ENCODE measurements at places on chromosomes 2 and 18. TPM values are rescaled to one million over a fixed set of nuclear protein-coding genes. Genes with fewer than 3 reads are reported as not detected.
A peak's percentile ranks its signal among the peaks of the same experiment; 100 is the strongest.

- no peak for DNase-seq
- H3K27me3 ChIP-seq: no peaks in the 10 kb centered on the region
- H3K4me3 ChIP-seq: no peak overlapping the region
- peaks cover 37% of the 10 kb centered on the region for H3K4me1 ChIP-seq
These were observed 27.2 kb downstream of the ATP8B1 start for GRCh38 chr18:57775937-57776336.

DNA sequence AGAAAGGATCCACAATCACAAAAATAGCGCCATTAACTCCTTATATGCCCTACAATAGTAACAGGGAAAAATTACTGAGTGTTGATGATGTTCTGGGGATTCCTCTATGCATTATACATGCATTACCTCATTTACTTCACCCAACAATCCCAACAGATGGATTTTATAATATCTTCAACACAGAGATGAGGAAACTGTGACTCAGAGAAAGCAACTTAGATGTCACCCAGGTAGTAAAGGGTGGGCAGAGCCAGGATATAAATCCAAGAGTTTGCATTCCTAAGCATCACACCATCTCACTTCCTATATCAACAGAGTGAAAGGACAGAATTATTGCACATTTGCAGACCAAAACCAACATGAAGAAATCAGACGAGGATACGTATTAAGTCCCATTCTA lies 144.2 kb downstream of the TCF4 start:
- no peak overlapping the region for H3K27ac ChIP-seq
- H3K4me1 ChIP-seq: peaks cover 9% of the 10 kb centered on the region
- no peak for DNase-seq
- no peaks in the 10 kb centered on the region for H3K27me3 ChIP-seq
- H3K36me3 ChIP-seq: no peaks in the 10 kb centered on the region
- no peak overlapping the region for H3K4me3 ChIP-seq

- DNase-seq: no peak
- no peak overlapping the region for H3K27ac ChIP-seq
- peaks cover 20% of the 10 kb centered on the region for H3K27me3 ChIP-seq
- no peak overlapping the region for H3K4me3 ChIP-seq
These were observed 3.5 kb downstream of the DCDC2C start for GRCh38 chr2:3706892-3707291.

- no peaks in the 10 kb centered on the region for H3K36me3 ChIP-seq
- DNase-seq: no peak
- H3K4me3 ChIP-seq: no peak overlapping the region
- peaks cover 22% of the 10 kb centered on the region for H3K4me1 ChIP-seq
- no peaks in the 10 kb centered on the region for H3K27me3 ChIP-seq
- H3K27ac ChIP-seq: no peak overlapping the region
These were observed 7.7 kb upstream of the TMSB10 start for GRCh38 chr2:84897773-84898172.

DNA sequence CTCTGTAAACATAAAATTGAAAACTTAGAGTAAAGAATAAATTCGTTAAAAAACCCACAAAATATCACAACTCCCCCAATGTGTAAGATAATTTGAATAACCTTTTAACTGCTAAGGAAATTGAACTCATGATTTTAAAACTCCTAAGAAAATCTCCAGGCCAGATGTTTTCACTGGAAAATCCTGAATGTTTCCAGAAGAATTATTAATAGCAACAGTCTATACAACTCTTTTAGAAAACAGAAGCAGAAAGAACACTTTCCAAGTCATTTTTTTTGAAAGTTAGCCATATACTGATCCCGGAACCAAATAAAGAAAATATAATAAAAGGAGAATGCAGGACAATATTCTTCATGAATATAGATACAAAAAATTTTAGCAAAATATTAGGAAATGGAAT lies 165.6 kb downstream of the ACOXL start:
- no peaks in the 10 kb centered on the region for H3K36me3 ChIP-seq
- H3K27ac ChIP-seq: no peak overlapping the region
- no peaks in the 10 kb centered on the region for H3K4me1 ChIP-seq
- no peaks in the 10 kb centered on the region for H3K27me3 ChIP-seq
- DNase-seq: no peak

DNA sequence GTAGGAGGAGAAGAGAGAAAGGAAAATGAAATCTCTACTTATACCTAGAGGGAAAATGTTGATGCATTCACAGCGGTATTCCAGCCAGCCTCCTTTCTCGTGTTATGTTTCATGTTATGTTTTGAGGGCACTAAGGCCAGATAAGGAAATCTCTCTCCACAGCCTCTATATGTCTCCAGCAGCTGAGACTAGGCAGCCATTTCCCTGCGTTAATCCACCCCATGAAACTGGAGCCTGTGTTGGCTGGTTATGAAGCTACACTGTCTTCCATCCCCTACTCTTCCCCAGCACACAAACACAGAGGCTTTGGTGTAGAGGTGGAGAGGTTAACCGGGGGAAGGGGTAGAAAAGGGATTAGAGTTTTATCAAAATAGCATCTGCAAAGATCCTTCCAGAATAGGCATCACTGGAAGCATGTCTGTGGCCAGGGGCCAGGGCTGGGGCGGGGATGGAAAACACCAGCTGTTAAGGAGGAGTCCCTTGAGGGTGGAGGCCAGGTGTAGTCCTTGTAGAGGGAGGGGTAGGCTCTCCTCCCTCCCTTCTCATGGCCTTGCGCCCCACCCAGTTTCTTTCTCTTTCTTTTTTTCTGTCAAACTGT lies 100.9 kb upstream of the TNP1 start:
- no peak overlapping the region for H3K4me3 ChIP-seq
- no peak for DNase-seq
- H3K36me3 ChIP-seq: no peaks in the 10 kb centered on the region
- no peak overlapping the region for H3K27ac ChIP-seq

GRCh38 chr2:159185401-159186130 lies 100.9 kb downstream of the WDSUB1 start:
- H3K36me3 ChIP-seq: peaks cover 47% of the 10 kb centered on the region
- DNase-seq: no peak
- H3K4me3 ChIP-seq: no peak overlapping the region
- no peak overlapping the region for H3K27ac ChIP-seq
- H3K27me3 ChIP-seq: no peaks in the 10 kb centered on the region

DNA sequence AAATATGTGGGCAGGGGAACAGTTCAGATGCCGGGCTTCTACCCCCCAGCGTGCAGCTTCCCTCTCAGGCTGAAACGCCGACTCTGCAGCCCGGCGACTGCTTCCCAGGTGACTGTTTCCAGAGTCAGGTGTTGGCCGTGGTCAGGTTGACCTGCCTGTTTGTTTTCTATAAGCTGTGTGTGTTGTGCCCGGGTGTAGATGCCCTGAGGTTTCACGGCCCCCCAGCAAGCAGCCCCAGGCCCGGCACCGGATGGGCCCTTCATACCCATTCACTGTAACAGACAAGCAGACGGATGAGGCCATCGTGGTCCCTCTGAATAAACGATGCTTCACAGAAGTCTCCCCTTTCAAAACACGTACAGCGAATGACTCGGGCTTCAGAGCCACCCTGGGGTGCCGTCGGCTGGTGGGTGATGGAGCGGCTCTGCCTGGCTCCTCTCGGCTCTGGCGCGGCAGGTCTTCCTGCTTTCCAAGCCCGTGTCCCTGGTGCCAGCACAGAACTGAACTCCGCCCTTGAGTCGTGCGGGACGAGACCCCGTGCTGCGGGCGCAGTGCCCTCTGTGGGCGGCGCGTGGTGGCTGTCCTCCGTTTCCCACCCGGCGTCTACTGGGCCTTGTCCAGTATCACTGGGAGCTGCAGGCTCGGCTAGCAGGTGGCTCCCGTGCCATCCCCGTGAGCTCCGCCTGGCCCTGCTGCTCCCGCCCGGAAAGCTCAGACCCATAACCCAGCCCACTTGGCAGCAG lies 15.0 kb upstream of the KCNG2 start:
- peaks cover 7% of the 10 kb centered on the region for H3K27me3 ChIP-seq
- peaks cover 2% of the 10 kb centered on the region for H3K4me1 ChIP-seq
- no peaks in the 10 kb centered on the region for H3K36me3 ChIP-seq
- DNase-seq: no peak
- H3K4me3 ChIP-seq: no peak overlapping the region

- no peaks in the 10 kb centered on the region for H3K27me3 ChIP-seq
- no peaks in the 10 kb centered on the region for H3K4me1 ChIP-seq
- H3K27ac ChIP-seq: no peak overlapping the region
- DNase-seq: no peak
- H3K4me3 ChIP-seq: no peak overlapping the region
These were observed 178.7 kb downstream of the CLIP4 start for GRCh38 chr2:29293830-29294438.

GRCh38 chr18:36354989-36355388 lies 57.5 kb downstream of the FHOD3 start:
- H3K27ac ChIP-seq: no peak overlapping the region
- peaks cover 7% of the 10 kb centered on the region for H3K4me1 ChIP-seq
- H3K27me3 ChIP-seq: no peaks in the 10 kb centered on the region

DNA sequence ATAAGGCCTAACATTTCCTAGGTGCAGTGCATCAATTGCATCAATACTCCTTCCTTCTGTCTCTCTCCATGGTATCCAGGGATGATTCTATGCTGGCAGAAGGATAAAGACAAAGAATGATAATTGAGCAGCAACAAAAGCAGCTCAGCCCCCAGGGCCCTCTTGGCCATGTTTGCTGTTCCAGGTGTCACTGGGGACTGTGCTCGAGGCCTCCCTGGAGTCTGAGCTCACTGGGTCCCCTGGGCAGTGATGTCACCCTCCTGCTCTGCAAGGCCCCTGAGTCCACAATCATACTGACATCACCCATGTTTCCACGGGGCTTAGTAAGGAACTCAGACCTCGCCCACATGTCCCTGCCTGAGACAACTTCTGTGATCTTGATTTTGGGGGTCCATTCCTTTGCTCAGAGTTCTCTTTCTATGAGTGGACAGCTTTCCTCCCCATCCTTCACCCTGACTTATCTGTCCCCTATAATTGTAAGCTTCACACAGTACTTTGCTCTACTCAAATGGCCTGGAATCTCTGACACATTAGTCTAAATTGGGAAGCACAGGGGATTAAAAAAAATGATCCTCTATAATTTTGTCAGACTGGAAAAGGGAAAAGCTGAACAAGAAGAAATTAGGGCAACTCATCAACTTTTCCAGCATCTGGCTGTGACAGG lies 15.8 kb upstream of the EXOC6B start:
- no peaks in the 10 kb centered on the region for H3K27me3 ChIP-seq
- no peaks in the 10 kb centered on the region for H3K36me3 ChIP-seq
- no peaks in the 10 kb centered on the region for H3K4me1 ChIP-seq
- no peak overlapping the region for H3K4me3 ChIP-seq

GRCh38 chr2:45132551-45132950 lies 123.3 kb upstream of the SIX2 start:
- H3K4me1 ChIP-seq: no peaks in the 10 kb centered on the region
- no peak for DNase-seq
- H3K27me3 ChIP-seq: no peaks in the 10 kb centered on the region
- H3K4me3 ChIP-seq: no peak overlapping the region
- no peak overlapping the region for H3K27ac ChIP-seq

DNA sequence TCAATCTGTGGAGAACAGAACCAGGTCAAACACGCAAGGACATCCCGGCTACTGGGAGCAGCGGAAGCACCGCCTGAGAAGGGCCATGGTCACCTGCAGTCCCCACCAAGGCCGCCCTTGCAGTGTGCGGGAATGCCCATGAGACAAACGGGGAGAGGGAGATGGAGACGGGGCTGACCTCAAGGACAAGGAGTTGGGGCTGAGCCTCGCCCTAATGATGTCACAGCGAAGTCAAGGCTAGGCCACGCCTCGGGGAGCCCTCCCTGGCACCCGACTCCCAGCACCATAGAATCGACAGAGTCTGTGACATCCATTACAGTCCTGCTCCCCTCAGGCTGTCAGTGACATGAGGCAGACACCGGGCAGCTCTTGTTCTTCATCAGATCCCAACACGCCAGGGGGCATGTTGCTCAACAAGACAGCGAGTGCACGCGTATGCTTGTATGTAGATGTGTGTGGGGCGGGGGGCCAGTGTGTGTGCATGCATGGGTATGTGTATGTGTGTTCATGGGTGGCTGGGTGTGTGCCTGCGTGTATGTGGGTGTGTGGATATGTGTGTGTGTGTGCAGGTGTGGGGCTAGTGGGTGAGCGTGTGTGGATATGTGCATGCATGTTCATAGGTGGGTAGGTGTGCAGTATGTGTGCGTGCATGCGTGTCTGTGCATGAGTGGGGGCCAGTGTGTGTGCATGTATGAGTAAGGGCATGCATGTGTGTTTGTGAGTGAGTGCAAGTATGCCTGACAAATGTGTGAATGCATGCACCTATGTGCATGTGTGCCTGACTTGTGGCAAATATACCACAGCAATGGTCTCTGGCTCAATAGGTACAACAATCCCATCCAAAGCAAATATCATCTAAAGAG lies 57.0 kb downstream of the ANKMY1 start:
- no peaks in the 10 kb centered on the region for H3K36me3 ChIP-seq
- no peaks in the 10 kb centered on the region for H3K27me3 ChIP-seq
- no peaks in the 10 kb centered on the region for H3K4me1 ChIP-seq

- H3K27me3 ChIP-seq: no peaks in the 10 kb centered on the region
- no peak overlapping the region for H3K27ac ChIP-seq
- H3K4me3 ChIP-seq: no peak overlapping the region
- no peaks in the 10 kb centered on the region for H3K4me1 ChIP-seq
These were observed 39.6 kb upstream of the PDK1 start for GRCh38 chr2:172516299-172516698.

GRCh38 chr2:37365669-37366068 lies 21.2 kb downstream of the QPCT start:
- no peak overlapping the region for H3K4me3 ChIP-seq
- no peaks in the 10 kb centered on the region for H3K27me3 ChIP-seq
- H3K36me3 ChIP-seq: no peaks in the 10 kb centered on the region
- H3K4me1 ChIP-seq: no peaks in the 10 kb centered on the region
- peak; percentile 29 for DNase-seq

- no peak overlapping the region for H3K4me3 ChIP-seq
- H3K27me3 ChIP-seq: no peaks in the 10 kb centered on the region
- no peaks in the 10 kb centered on the region for H3K36me3 ChIP-seq
- DNase-seq: peak; percentile 70
- H3K4me1 ChIP-seq: no peaks in the 10 kb centered on the region
- H3K27ac ChIP-seq: no peak overlapping the region
These were observed 651.9 kb upstream of the HS6ST1 start for GRCh38 chr2:128970332-128971116.

GRCh38 chr2:73961823-73962615 lies 22.7 kb upstream of the TET3 start:
- no peaks in the 10 kb centered on the region for H3K27me3 ChIP-seq
- no peak overlapping the region for H3K27ac ChIP-seq
- no peak for DNase-seq
- H3K36me3 ChIP-seq: peaks cover 35% of the 10 kb centered on the region

GRCh38 chr2:204574486-204574885 lies 29.2 kb downstream of the PARD3B start:
- no peak overlapping the region for H3K27ac ChIP-seq
- H3K36me3 ChIP-seq: no peaks in the 10 kb centered on the region
- H3K4me3 ChIP-seq: no peak overlapping the region
- H3K27me3 ChIP-seq: no peaks in the 10 kb centered on the region
- peaks cover 29% of the 10 kb centered on the region for H3K4me1 ChIP-seq
- DNase-seq: no peak

- H3K36me3 ChIP-seq: no peaks in the 10 kb centered on the region
- no peak overlapping the region for H3K27ac ChIP-seq
- no peaks in the 10 kb centered on the region for H3K27me3 ChIP-seq
- no peaks in the 10 kb centered on the region for H3K4me1 ChIP-seq
These were observed 68.5 kb upstream of the CHST9 start for GRCh38 chr18:27253571-27253970.

The GAREM1 gene
- 10.9 TPM for total RNA-seq

The DLX1 gene
- total RNA-seq: 0.83 TPM

The AKAIN1 gene
- not detected for total RNA-seq

The STK11IP gene
- 8.9 TPM for total RNA-seq

The LOXHD1 gene
- total RNA-seq: 0.13 TPM

The CFC1 gene
- total RNA-seq: not detected

The DCDC2C gene
- total RNA-seq: not detected

The HK2 gene
- total RNA-seq: 0.97 TPM

The IL1R2 gene
- 56.2 TPM for total RNA-seq

The ADAM23 gene
- total RNA-seq: 3.0 TPM

The AUP1 gene
- total RNA-seq: 92.0 TPM

The LRRTM4 gene
- 0.97 TPM for total RNA-seq
